Hepatocyte (in vitro differentiated cells): ENCODE measurements at places on chromosomes 7 and 10.
A peak's percentile ranks its signal among the peaks of the same experiment; 100 is the strongest.

DNA sequence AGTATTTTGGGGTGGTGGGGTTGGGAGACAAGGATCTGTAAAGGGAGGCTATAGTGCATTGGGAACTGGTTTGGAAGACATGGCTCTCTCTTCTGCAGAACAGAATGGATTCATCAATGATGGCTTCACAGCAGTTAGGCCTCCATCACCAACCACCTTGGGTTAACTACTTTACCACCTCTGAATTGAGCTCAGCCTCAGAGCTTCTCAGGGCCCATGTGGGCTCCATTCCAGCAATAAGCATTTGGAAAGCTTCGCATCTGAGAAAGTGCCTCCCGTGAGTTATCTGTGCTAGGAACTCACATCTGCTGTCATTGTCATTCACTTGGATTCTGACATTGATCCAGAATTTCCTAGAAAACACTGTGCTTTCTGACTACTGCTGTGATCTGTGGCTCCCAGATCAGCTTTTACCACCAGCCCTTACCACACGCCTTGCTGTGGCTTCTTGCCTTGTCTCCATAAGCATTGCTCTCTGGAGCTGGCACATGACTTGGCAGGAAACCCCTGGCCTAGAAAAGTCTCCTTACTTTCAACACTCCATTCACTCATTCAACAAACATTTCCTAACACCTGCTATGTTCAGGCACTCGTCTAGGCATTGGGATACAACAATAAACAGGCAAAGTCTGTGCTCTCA is 70.7 kb upstream of the ADO start:
- DNase-seq = no peak

- DNase-seq = no peak
Observed at GRCh38 chr7:155917836-155918430, 105.7 kb upstream of the SHH start.

DNA sequence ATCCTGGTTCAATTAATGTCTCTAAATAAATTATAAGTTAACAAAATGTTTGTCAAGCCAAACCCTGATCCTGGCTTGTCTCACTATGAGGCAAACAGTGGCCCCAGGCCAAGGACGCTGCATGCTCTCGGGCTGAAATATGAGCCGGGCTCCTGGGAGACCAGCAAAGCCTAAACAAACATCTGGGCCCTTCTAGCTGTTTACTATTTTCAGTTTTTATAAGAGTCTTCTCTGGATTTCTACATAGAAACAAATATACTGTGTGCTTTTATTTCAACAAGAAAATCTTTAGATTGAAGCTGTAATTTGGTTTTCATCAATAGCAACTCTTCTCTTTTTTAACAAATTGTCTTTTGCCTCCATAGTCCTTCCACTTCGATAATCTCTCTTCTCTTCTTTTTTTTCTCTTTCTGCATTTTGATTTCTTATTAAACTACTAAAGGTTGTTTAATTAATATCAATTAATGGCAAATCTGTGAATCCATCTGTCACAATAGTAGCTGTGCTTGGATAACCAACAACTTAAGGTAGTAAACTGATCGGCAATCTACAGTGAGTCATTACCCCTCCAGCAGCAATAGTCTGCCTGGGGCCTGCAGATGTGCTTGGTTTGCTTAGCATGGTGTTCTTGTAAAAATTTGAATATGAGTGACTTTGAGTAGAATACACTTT is 83.3 kb upstream of the DNAJC1 start:
- DNase-seq = peak; percentile 79

DNA sequence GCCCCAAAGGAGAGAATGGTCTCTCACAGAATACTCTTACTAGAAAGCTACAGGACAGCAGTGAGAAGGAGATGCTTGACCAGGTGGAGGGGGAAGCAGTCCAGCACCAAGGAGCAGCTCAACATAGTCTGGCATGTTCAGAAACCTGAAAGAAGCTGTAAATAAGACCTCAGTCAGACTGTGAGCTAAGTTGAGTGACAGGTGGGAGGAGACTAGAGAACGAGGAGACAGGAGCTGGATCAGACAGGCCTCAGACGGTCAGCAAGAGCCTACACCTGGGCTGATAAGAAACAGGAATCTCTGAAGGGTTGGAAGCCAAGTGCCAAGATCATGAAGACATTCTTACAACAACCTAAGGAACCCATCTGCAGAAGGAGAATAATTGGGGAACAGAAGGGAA is 54.5 kb downstream of the ELMO1 start:
- no peak for DNase-seq

DNA sequence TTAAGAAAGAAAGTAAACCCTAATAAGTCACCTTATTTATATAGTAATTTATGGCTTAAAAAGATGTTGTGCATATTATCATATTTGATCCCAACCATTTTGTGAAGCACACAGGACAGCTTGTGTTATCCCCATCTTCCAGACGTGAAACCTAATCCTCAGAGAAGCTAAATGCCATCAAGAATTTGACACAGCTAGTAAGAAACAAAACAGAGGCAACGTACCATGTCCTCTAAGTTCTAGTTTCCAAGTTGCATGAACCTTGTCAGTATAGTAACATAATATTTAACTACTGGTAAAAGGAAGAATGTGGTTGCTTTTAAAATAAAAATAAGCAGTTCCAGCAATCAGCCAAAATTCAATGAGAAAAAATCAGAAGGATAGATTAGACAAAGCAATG is 41.5 kb downstream of the PTN start:
- DNase-seq = no peak

GRCh38 chr7:12257582-12257981 is 46.5 kb downstream of the TMEM106B start:
- DNase-seq = no peak

DNA sequence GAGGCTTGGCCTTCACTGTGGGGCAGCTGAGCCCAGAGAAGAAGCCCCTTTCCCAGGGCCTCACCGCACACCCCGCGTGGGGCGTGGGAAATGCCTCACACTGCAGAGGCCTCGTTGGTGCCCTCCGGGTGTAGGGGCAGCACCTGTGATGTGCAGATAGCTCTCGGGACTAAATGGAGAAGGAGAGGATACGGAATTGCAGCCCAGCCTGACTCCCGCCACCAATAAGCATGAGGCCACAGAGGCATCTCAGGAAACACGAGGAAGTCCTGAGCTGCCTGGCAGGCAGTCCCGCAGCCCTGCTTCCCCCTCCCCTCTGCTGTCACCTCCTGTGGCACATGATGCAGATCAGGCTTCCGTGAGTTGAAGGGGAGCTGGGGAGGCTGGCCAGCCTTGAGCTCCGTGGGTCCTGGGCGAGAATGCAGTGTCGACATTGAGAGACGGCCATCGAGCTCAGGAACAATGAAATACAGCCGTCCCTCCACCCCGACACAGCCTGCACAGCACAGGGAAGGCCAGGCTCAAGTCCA is 59.6 kb upstream of the PPP2R2D start:
- DNase-seq = no peak
